NCI-H460 (cell line): ENCODE measurements at places on chromosomes 12 and 14. TPM values are rescaled to one million over a fixed set of nuclear protein-coding genes. Genes with fewer than 3 reads are reported as not detected.

- DNase-seq: no peak
These were observed 36.3 kb upstream of the NT5DC3 start for GRCh38 chr12:103877288-103877687.

DNA sequence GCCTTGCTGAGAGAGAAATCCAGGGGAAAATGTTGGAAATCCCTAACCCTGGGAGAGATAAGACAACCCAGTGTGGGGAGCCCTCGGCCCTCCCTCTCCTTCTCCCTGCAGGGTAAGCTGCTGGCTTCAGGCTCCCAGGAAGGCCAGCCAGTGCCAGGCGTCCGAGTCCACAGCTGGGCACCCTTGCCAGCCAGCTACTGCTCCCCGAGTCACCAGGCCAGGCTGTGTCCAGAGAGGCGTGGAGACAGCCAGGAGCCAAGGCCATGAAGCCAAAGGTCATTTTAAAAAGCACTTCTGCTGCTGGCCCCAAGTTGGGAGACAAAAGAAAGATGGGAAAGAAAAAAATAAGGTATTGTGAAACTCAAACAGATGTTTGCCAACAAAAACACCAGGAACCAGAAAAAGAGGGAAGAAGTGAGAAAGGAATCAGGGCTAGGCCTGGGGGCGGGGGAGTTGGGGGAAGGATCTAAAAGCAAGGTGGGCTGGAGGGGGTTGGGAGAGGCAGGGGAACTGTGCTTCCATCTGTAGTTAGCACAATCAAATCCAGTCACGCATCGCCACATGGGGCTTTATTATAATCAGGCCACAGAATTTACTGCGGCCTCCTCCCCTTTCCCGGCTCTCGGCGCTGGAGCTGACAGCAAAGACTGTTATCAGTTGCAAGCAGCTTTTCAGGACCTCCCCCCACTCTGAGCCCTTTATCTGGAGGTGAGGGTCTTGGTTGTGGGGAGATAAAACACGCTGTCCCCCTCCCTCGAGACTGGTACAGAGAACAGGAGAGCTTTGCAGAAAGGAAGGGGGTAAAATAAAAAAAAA is 33.5 kb downstream of the RBM19 start:
- no peak for DNase-seq

- DNase-seq: peak; percentile 87
These were observed 1.2 kb upstream of the OAS1 start for GRCh38 chr12:112905451-112906089.

- no peak for DNase-seq
These were observed 16.2 kb upstream of the MYL2 start for GRCh38 chr12:110936367-110937103.

DNA sequence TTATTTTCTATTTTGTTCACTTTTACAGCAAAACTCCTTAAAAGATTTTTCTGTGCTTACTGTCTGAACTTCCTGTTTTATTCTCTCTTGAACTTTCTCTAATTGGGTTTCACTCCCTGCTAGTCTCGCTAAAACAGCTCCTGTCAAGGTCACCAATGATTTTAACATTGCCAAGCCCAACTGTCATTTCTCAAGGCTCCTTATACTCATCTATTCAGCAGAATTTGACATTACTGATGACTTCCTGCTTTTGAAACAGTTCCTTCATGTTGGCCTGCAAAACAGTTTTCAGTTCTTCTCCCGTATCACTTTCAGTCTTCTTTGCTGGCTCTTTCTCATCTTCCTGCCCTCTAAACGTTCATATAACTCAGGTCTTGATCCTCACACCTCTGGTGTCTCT is 268.5 kb upstream of the USP15 start:
- DNase-seq: no peak

DNA sequence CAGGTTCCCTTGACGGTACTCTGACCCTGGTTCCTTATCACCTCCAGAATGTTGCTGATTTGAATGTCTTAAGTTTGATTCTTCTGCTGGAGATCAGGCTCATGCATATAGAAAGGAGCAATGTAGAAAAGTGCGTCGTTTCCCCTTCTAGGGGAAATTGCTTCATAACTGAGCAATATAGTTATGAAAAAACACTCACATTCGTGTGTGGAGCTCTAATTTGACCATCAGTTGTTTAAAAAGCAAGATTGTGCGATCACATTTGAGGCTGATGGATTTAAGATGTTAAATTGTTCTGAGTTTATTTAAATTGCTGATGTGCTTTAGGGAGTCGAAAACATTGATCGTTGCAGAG is 19.2 kb downstream of the PELI2 start:
- DNase-seq: no peak

- DNase-seq: no peak
These were observed 22.7 kb downstream of the SLC38A1 start for GRCh38 chr12:46246021-46246700.

- DNase-seq: no peak
These were observed 3.0 kb downstream of the SELPLG start for GRCh38 chr12:108630481-108631207.

DNA sequence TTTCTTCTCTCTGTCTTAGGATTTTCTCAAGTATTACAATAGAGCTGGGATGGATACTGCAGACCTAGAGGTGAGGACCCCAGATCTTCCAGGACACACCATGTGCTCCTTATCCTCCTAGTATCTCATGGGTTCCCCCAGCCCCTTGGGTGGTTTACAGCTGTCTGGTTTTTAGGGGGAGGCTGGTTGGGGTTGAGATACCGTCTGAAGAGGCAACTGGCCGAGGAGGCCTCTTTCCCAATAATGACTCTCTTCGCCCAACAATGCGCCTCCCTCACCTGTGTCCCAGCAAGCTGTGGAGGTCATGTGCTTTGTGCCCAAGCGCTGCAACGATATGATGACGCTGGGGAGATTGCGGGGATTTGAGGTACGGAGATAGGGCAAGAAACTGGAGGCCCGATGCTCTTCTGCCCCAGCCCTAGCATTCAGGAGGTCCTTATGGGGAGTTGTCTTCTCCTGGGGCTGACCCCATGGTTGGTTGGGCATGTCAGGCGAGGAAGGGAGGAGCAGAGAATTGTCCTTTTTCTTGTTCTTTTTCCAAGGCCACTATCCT is 3.8 kb downstream of the ARHGEF25 start:
- DNase-seq: no peak

GRCh38 chr12:90729736-90730135 is 225.2 kb downstream of the CCER1 start:
- DNase-seq: no peak

DNA sequence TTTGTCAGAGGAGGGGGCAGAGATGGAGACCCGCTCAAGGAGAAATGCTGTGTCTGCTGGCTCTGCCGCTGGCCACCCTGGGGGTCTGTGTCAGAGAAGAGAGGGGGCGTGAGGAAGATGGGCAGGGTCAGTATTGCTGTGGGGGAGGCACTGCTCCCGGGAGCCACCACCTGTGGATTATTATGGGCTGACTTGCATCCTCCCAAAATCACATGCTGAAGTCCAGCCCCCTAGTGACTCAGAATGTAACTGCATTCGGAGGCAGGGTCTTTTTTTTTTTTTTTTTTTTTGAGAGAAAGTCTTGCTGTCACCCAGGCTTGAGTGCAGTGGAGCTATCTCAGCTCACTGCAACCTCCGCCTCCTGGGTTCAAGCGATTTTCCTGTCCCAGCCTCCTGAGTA is 12.3 kb downstream of the ABCD4 start:
- DNase-seq: no peak

GRCh38 chr12:123436017-123436964 is at the start of gene RILPL2:
Gene RILPL2, minus strand, starts transcription at chr12:123436684. Its CDS starts 264 bp downstream, at chr12:123436420.
- DNase-seq: peak; percentile 63

GRCh38 chr14:79915406-79915805 is 295.9 kb downstream of the DIO2 start:
- DNase-seq: no peak

- DNase-seq: no peak
These were observed 116.0 kb downstream of the PPP1R12A start for GRCh38 chr12:79818856-79819255.

GRCh38 chr14:72776701-72777261 is 117.1 kb downstream of the DPF3 start:
- no peak for DNase-seq

DNA sequence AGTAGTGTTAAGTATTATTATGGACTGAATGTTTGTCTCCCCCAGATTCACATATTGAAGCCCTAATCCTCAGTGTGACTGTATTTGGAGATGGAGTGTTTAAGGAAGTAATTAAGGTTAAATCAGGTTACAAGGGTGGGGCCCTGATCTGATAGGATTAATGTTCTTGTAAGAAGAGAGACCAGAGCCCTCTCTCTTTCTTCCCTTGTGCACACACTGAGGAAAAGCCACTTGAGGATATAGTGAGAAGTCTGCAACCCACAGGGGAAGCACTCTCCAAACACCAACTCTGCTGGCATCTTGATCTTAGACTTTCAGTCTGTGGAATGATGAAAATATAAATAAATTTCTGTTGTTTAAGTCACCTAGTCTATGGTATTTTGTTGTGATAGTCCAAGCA is 2.2 kb upstream of the KLRG1 start:
- no peak for DNase-seq

GRCh38 chr14:61462566-61463193 is 141.3 kb downstream of the PRKCH start:
- peak; percentile 62 for DNase-seq

- DNase-seq: no peak
These were observed 103.1 kb downstream of the HELB start for GRCh38 chr12:66405395-66405794.

- no peak for DNase-seq
These were observed 95.5 kb upstream of the PDE3A start for GRCh38 chr12:20272801-20273200.

- peak; percentile 18 for DNase-seq
These were observed 62.9 kb upstream of the PSMA6 start for GRCh38 chr14:35229084-35229791.

DNA sequence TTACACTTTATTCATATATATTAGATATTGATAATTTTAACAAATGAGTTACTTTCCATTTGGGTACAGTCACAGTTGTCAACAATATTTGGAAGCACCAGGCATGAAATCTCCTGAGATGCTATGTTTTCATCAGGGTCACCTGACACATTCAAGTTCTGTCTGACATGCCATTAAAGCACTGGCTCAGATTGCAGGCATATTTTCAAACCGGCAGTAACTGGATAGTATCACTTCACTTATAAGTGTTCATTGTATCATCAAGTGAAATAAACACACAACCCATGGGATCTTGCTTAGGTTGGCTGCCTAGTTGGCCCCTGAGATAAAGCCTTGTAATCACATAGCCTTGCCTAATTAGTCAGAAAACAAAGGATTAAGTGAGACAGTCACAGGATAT is 4.8 kb downstream of the IFNG start:
- no peak for DNase-seq

- DNase-seq: no peak
These were observed 10.9 kb downstream of the HIF1A start for GRCh38 chr14:61706096-61706690.

DNA sequence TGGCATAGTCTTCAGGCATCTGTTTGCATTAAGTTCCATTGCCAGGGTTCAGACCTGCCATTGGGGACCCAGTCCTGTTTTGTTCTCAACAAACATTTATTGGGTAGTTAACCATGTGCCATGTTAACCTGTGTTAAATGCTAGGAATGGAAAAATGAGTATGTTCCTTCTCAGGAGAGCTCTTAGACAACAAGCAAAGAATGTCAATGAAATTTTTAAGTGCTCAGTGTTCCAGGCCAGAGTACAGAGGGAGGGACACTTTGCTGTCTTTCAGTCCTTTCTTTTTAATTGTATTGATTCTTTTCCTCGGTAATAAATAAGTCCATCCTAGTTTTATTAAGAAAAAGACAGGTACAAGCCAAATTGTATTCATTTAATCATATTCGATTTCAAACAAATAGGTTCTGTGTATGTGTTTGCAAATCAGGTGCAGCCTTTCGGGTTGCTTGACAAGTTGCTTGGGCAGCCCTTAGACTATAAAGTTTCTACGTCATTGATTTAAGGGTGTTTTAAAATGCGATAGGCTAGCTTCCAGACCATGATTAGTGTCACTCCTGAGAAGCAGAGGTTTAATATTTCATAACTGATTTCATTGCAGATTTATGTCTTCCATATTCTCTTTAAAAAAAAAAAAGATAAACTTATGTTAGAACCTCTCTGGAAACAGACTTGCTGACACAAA is 123.1 kb downstream of the DERA start:
- DNase-seq: no peak

DNA sequence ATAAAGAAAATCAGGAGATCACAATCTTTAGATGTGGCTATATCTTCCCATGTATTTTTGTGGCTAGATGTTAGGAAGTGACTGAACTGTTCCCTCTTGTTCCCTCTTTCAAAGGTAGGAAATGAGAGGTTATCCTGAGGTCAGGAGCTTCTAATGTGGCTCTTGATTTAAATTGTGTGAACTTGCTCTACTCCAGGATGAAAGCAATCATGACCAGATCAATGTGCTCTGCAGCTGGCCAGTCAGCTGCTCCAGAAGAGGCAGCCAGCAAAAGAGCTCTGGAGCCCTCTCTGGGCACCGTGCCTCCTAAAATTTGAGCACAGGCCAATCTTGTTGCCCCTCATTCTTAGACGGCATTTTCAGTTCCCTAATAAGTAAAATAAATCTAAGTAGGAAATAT is 32.0 kb downstream of the CDK17 start:
- DNase-seq: no peak

DNA sequence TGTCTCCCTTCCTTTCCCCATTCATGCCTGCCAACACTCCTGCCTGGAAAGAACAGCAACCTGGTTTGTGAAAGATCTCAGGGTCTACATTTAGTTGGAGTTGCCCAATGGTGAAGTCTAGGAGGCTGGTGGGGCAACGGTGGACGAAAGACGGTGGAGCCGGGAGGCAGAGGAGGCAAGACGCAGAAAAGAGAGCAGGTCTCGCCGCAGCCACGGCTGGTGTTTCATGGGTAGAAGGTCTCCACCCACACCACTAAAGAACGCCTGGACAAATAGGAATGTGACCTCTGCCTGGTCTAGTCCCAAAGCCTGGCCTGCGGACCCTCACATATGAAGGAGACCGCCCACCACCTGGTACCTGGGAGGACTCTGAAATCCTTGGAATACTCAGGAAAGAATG is 185.6 kb downstream of the ALG10 start:
- no peak for DNase-seq

Gene LRP1-AS
- total RNA-seq: not detected in 2 replicates

Gene FBXL14
- total RNA-seq: 15.1 and 20.0 TPM in 2 replicates

Gene PDZRN4
- not detected in 2 replicates for total RNA-seq

Gene GPR84
- total RNA-seq: not detected in 2 replicates

Gene PITPNM2
- 3.4 and 4.1 TPM in 2 replicates for total RNA-seq

Gene PTPN21
- 3.8 and 5.0 TPM in 2 replicates for total RNA-seq

Gene TBC1D30
- total RNA-seq: 6.3 and 6.6 TPM in 2 replicates

Gene CMAS
- 30.3 and 40.1 TPM in 2 replicates for total RNA-seq

Gene SMIM10L1
- total RNA-seq: 9.3 and 9.7 TPM in 2 replicates

Gene LIN7A
- 42.9 TPM in 2 replicates for total RNA-seq

Gene PGF
- 0.37 and 0.92 TPM in 2 replicates for total RNA-seq

Gene HOXC10
- total RNA-seq: 0.59 TPM in 1 of 2 replicates, not detected in the other

Gene PIK3C2G
- total RNA-seq: 0.10 TPM in 1 of 2 replicates, not detected in the other

Gene TAS2R20
- total RNA-seq: 0.84 and 1.8 TPM in 2 replicates
